ENCODE measurements at places on chromosomes 2 and 18. TPM values are rescaled to one million over a fixed set of nuclear protein-coding genes. Genes with fewer than 3 reads are reported as not detected.

Gene REG3A
- total RNA-seq: 4,130 TPM

- no peak overlapping the region for H3K4me3 ChIP-seq
- no peaks in the 10 kb centered on the region for H3K27me3 ChIP-seq
- DNase-seq: no peak
- H3K27ac ChIP-seq: no peak overlapping the region
- no peaks in the 10 kb centered on the region for H3K36me3 ChIP-seq
Observed at GRCh38 chr2:23513872-23514793, 129.2 kb downstream of the KLHL29 start.

DNA sequence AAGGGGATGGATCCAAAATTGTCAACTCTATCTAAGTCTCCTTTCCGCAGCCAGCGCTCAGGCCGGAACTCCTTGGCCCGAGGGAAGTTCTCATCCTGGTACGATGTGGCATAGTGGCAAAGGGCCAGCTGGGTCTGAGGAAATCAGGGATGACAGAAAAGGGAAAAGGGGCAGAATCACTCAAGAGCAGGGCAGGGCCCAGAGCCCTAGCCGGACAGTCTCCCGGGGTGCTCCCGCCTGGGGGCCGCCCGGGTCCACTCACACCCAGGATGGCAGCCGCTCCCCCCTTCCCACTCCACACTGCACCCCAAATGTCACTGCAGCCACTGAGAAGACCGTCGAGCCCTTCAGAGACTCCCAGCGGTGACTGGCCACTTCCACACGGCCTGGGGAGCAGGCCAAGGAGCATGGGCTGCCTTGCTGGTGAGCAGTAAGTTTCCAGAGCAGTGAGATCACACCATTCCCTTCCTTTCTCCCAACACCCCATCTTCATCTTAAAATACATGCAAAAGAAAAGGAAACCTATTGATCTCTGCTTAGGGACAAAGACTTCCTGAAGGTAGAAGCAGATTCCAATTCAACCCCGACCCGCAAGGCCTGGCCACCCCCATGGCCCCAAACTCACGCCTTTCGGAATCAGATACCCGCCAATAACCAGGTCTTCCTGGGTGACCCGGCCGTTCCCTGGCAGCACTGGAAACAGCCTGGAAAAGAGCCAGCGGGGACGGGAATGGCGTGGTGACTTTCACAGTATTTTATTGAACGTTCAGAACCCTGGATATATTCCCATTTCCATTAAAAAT, 26.7 kb downstream of the CYP27C1 start:
- H3K27ac ChIP-seq: peak overlapping the region; percentile 26
- no peaks in the 10 kb centered on the region for H3K36me3 ChIP-seq
- H3K27me3 ChIP-seq: no peaks in the 10 kb centered on the region
- no peaks in the 10 kb centered on the region for H3K4me1 ChIP-seq
- no peak for DNase-seq

GRCh38 chr18:31946305-31947046, 3.5 kb upstream of the TRAPPC8 start:
- no peaks in the 10 kb centered on the region for H3K4me1 ChIP-seq
- H3K27ac ChIP-seq: no peak overlapping the region
- no peaks in the 10 kb centered on the region for H3K36me3 ChIP-seq

GRCh38 chr2:206456078-206456754, 12.9 kb downstream of the ADAM23 start:
- no peak overlapping the region for H3K27ac ChIP-seq
- no peak overlapping the region for H3K4me3 ChIP-seq
- no peaks in the 10 kb centered on the region for H3K4me1 ChIP-seq

All from Peyer's patch (tissue), 4 donors.